Kidney capillary endothelial cell (primary cell): ENCODE measurements at places on chromosomes 12 and 14.
A peak's percentile ranks its signal among the peaks of the same experiment; 100 is the strongest.

DNA sequence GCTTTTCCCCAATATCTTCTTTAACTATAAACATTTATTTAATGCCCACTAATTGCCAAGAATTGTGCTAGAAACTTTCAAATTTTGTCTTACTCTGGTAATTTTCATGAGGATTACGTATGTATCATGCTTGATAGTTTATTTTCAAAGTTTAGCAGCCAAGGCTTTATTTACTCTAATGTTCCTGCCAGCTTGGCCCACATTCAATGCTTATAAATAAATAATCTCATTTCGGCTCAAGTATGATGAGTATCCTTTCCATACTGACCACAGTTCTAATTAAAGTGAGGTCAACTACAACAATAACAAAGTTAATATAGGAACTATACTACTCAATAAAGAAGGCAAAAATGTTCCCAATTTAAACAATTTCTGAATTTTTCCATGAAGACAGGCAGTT is 259.2 kb downstream of the MED13L start:
- no peak for DNase-seq

GRCh38 chr12:61757831-61758505 is 502.2 kb upstream of the USP15 start:
- no peak for DNase-seq

DNA sequence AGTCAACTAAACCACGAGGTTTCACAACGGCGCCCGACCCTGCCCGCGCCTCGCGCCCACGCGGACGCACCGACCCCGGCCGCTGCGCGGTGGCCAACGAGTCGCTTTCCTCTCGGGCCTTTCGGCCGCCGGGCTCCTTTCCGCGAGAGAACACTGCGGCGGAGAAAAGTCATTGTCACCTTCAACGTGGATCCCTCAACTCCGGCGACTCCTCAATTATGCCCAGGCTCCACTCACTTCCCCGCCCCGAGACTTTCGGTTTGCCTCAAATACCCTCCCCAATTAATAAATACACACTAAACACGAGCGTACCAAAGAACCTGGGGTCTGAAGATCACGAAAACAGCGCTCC is 450 bp downstream of the SINHCAF start:
- DNase-seq: no peak

DNA sequence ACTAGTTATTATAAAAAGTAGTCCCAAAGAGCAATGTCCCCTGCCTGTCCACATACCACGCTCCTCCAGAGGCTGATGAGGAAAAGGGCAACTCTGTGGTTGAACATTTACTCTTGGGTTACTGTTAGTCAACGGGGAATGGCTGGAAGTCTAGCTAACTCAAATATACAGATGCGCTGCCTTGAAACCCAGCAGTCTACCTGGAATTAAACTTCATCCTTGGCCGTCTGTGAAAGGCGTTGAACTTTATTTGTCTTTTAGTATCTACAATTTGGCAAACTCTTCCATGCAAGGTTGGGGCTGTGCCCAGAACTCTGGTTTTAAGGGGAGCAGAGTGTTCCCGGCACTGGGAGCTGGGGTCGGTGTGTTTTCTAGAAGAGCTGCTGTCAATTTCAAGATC is 3.9 kb upstream of the MEG3 start:
- DNase-seq: no peak

GRCh38 chr14:61308198-61308597 is 13.2 kb upstream of the PRKCH start:
- DNase-seq: peak; percentile 93

- peak; percentile 65 for DNase-seq
Measured at GRCh38 chr14:77023001-77023996, 5.2 kb downstream of the IRF2BPL start.

DNA sequence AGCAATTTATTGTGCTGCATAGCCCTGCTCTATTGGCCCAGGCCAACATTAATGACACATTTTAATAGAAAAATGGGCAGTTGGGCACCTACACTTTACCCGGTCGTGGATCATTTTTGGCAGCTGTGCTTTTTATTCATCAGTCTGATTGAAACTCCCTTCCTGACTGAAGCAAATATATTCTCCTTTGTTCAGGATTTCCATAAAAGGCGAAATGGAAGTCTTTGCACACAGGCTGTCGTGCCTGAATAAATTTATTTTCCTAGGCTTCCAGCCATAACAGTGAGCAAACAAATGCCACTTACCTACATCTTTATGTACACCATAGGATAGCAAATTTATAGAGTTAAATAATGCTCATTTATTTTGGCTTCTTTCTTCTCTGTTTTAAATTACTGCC is 480.7 kb upstream of the DCN start:
- no peak for DNase-seq

- no peak for DNase-seq
Measured at GRCh38 chr12:79046021-79046420, 181.4 kb downstream of the SYT1 start.

DNA sequence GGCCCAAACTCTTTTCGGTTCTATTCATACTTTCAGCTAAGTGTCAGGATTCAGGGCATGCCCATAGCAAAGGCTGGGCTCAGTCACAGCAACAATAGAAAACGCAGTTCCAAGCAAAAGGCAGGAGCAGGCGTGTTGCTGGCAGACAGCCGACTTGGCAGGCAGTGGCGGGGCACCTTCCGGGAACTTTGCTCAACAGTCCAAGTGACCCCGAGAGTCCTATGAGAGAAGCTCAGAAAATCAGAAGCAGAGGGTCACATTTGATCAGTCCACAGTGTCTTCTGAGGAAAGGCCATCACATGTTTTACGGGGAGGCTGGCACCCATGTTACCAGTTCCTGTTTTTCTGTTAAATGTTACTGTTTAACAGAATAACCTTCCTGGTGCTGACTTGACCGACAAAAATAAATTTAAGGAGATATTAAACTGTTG is 115.0 kb downstream of the DACT1 start:
- peak; percentile 67 for DNase-seq

GRCh38 chr12:24815114-24815423 is 133.8 kb downstream of the BCAT1 start:
- DNase-seq: no peak

DNA sequence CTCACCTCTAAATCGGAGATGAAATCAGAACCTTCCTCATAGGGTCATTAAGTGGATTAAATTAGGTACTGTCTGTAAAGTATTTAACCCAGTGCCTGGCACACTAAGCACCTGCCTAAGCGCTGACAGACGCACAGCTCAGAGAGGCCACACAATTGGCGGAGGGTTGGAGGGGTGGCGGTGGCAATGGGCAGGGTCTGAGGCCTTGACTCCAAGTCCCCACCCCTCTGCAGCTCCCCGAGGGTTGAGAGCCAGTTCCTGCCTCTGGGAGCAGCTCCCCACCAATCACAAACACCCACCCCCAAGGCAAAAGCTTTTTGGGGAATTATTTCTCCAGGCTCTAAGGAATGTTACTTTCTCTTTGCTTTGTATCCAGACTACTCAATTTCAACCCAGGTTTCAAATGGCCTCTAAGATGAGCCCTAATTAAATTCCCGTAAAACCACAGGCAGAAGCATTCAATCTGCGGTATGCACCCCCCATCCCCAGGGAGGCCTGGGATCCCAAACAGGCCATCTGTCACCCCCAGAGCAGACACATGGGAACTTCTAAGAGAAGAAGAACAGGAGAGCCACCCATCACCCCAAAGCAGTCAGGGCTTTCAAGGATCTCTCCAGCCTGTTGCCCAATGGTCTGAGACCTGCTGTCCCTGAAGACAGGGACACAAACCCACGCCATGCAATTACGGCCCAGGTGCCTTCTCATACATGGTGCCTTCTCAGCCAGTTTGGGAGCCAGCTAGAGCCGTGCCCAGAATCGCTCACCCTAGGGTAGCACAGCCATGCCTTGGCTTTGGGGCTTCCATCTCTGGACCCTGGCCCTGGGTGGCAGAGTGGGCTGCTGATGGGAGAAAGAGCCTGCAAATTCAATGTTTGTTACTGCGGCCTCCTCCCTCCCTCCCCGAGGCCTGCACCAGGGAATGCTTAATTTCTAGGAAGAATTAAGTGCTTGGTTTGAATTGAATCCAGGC is 66.1 kb downstream of the CHGA start:
- no peak for DNase-seq

DNA sequence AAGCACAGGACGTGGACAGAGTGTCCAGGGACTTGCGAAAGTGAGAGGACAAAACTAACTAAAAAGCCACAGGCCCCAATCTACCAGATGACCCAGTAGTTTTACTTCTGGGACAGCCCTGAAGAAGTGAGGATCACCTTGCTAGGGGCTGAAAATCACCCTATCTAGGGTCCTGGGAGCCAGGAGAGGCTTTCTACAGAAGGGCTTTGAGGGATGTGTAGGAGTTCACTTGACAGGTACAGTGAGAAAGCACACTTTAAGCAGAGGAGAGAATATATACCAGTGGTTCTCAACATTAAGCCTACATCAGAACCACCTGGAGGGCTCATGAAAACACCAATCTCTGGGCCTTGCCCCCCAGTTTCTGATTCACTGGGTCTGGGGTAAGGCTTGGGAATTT is 60.8 kb downstream of the ZNF664 start:
- no peak for DNase-seq

DNA sequence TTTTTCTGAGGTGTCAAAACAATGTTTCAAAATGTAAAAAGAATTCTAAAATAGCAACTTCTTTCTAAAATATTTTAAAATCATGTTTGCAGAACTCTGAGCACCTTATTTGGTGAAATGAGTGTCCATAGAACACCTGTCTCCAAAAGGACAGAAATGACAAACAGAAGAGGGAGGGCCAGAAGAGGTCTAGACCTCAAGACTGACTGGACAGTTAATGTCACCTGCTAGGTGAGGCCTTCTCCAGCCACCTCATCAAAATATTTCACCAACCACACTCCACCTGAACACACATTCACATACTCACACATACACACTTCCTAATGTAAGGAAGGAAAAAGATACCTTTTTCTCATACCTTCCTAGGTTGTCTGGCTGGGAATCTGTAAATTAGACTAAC is 147.8 kb upstream of the PLEKHA5 start:
- DNase-seq: no peak

GRCh38 chr14:95460647-95461478 is 55.6 kb downstream of the SYNE3 start:
- DNase-seq: peak; percentile 93

- no peak for DNase-seq
Measured at GRCh38 chr14:105059925-105060565, 5.2 kb downstream of the GPR132 start.

DNA sequence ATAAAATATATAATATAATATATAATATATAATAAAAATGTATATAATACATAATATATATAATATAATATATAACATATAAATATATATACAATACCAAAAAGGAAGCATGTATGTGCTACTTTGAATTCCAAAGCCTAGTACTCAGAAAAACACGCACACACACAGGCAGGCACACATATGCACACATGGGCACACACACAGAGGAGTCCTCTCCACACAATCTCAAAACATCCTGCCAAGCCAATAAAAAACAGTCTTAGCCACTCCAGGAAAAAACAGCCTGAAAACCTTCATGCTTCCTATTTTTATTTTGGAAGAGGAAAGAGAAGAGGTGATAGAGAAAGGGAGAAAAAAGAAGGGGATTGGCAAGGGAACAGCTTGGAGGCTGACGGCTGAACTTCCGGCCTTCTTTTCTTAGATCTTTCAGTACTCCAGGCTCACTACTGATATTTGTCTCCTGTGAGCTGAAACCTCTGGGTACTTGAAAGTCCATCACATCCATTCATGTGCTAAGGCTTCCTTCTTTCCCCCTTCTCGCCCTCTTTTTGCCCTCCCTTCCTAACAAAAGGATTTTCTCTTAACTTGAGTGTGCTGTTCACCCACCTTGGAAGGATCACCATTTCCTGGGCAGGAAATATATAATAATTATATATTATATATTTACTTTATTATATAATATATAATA is 394.2 kb downstream of the NUAK1 start:
- no peak for DNase-seq
